ENCODE measurements at places on chromosomes 4 and X. TPM values are rescaled to one million over a fixed set of nuclear protein-coding genes. Genes with fewer than 3 reads are reported as not detected.

- DNase-seq = no peak
These were observed 125.3 kb downstream of the UBE2K start for GRCh38 chr4:39823191-39823590.

Gene IL1RAPL1
- 0.66 TPM for total RNA-seq

Gene THAP6
- total RNA-seq = 31.0 TPM

DNA sequence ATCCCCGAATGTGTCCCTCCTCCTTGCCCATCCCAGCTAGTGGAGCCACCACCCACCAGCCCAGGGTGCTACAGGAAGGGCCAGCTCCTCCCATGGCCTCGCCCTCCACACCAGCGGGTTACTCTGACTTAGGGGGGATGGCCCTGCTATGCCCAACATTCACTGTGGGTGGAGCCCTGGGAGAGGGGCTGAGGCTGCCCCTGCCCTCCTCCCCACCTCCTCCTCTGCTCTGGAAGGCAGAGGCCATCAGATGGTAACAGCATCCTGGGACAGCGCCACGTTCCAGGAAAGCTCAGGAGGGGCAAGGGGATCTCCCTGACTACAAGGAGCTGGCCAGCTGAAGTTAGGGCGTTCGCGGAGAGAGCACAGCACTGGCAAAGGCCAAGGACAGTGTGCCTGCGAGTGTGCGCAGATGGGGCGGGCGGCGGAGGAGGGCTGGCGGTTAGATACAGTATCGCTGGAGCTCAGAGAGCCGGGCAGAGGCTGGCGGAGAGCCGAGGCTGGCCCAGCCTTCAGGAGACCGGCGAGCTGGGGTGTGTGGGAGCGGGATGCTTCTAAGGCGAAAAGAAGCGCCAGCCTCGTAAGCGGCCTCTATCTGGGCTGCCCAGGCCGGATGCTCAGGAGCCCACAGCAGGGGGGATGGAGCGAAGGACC, 1.5 kb downstream of the JAKMIP1 start:
- peak; percentile 52 for DNase-seq

- no peak for DNase-seq
These were observed 1844.5 kb downstream of the PCDH7 start for GRCh38 chr4:32564626-32565025.

- DNase-seq = no peak
These were observed 102.5 kb downstream of the CPEB2 start for GRCh38 chr4:15104825-15105224.

Gene BMX
- not detected for total RNA-seq

DNA sequence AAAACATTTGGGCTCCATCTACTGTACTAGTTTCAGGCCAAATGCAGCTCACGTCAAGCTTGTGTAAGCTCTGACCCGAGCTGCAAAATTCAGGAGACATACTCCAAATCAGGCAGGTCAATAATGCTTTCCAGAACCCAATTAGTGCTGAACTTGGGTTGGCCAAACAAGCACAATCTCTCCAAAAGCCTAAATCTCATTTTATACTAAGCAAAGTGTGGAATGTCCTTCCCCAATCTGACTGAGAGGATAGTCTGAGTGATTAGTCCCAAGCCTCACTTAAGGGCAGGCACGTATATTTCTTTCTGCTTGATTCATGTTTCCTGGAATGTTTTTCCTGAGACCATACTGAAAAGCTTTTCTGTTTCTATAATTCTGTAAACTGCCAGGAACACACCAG, 79.9 kb downstream of the NKX6-1 start:
- no peak for DNase-seq

- DNase-seq = no peak
These were observed 132.0 kb downstream of the AFF2 start for GRCh38 chrX:148632444-148632843.

- no peak for DNase-seq
These were observed 512.5 kb upstream of the HTR2C start for GRCh38 chrX:114071412-114071811.

DNA sequence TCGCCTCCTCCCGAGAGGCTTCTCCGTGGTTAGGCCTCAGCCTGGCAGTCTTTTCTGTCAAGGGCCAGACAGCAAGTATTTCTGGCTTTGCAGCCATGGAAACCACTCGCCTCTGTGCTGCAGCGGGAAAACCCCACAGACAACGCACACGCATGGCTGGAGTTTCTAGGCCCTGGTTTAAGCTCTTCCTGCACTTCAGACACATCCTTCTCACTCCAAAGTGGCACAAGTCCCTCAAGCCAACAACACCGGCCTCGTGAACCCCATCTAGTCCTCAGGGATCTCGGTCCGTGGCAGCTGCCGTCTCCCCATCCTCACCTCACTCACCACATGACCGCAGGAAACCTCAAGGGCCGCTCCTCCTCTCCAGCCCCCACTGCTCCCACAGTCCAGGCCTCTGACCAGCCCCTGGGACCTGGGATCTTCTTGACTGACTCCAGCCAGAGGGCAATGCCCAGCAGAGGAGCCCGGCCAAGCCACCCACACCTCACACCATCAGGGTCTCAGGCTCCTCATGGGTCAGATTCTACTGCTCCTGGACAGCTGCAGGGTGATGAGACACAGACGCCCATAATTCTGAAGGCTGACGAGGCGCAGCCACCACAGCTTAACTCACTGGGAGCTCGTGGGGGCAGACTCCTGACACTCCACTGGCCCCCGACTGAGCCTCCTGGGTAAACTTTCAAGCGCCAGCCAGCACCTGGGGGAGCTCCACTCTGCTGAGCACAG, 21.7 kb downstream of the LETM1 start:
- DNase-seq = no peak

DNA sequence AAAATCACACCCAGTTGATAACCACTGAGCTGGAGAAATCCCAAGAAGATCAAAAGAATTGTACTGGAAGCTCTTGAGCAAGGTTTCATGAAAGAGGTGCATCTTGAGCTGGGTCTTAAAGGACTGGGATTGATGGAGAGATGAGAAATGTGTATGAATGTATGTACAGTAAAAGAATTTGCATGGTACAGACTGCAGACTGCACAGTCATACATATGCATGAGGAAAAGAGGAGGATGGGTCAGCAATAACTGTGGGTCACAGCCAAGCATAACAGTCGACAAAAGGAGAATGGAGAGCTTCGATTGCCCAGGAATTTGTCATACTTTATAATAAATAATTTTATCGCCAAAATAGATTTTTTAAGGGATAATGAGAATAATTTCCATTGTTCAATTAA, 4.8 kb upstream of the RELL1 start:
- DNase-seq = no peak

- DNase-seq = no peak
These were observed 30.4 kb upstream of the LAMP2 start for GRCh38 chrX:120499301-120500072.

Gene NSUN7
- 0.25 TPM for total RNA-seq

- DNase-seq = no peak
These were observed 390.5 kb upstream of the TECRL start for GRCh38 chr4:64799751-64800150.

DNA sequence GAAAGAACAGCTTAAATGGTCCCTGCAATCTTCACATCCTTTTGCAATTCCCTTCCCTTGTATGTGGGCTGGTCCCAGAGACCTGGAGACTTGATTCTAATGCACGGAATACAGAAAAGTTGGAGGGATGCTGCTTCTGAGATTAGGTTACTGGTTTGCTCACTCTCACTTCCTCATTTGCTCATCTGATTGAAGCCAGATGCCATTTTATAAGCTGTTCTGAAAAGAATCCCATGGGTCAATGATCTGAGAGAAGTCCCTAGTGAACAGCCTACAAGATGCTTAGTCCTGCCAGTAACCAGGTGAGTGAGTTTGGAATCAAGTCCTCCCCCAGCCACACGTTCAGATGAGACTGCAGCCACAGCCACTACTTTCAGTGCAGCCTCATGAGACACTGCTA, 35.9 kb downstream of the MAGEA1 start:
- no peak for DNase-seq

DNA sequence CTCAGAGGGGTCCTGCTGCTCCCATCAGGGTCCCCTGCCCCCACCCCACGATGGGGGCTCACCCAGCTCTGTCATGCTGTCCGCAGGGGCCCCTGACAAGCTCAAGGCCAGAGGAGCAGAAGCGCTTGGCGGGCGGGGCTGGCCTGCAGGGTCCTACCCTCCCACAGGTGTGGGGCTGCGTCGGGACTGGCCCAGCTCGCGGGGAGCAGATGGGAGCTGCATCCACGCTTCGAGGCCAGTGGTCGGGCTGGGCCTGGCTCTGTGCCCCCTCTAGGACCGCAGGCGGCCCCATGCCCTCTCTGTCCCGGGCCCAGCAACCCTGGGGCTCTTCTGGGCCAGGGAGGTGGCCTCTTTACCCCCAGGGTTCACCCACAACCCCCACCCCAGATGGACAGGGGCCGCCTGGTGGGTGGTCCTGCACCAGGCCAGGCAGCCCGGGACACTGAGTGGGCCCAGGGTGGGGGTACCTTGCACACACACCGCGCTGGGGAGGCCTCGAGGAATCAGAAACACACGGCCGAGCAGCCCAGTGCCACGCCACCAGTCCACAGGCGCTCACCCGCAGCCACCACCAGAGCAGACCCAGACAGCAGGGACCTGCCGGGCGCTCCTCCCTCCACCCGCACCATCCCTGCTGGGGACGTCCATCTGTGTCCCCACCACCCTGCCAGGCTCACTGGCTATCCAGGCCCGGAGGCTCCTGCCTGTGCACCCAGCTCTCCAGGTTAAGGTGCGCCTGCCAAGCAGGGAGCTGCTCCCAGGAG, 30.0 kb downstream of the TACC3 start:
- DNase-seq = no peak

- no peak for DNase-seq
These were observed 7.2 kb upstream of the DDX60L start for GRCh38 chr4:168487282-168488035.

GRCh38 chrX:77442728-77443127, 4.5 kb upstream of the FGF16 start:
- DNase-seq = no peak

DNA sequence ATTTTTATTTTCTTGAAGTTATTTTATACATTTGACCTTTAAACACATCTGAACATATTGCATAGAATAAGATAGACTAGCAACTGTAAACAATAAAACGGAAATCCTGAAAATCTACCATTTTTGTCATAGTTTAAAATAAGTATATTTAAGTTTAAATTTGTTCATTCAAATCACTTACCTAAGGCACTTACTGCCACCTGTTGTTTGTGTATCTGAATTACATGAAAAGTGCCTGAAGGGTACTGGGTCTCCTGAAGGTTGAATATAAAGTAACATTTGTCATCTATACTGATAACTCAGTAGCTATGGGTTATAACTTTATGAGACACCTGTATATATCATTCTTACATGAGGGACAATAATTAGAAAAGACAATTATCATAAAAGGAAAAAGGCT, 38.6 kb downstream of the TRPC5 start:
- no peak for DNase-seq

Gene TRIM75
- total RNA-seq = 0.29 TPM

Gene ZFP42
- 17.4 TPM for total RNA-seq

GRCh38 chr4:81214144-81214880, 710 bp downstream of the PRKG2 start:
- peak; percentile 51 for DNase-seq

GRCh38 chr4:168765726-168766125, 244.3 kb downstream of the CBR4 start:
- no peak for DNase-seq

Gene NPNT
- not detected for total RNA-seq

Gene AMER1
- total RNA-seq = 11.3 TPM

DNA sequence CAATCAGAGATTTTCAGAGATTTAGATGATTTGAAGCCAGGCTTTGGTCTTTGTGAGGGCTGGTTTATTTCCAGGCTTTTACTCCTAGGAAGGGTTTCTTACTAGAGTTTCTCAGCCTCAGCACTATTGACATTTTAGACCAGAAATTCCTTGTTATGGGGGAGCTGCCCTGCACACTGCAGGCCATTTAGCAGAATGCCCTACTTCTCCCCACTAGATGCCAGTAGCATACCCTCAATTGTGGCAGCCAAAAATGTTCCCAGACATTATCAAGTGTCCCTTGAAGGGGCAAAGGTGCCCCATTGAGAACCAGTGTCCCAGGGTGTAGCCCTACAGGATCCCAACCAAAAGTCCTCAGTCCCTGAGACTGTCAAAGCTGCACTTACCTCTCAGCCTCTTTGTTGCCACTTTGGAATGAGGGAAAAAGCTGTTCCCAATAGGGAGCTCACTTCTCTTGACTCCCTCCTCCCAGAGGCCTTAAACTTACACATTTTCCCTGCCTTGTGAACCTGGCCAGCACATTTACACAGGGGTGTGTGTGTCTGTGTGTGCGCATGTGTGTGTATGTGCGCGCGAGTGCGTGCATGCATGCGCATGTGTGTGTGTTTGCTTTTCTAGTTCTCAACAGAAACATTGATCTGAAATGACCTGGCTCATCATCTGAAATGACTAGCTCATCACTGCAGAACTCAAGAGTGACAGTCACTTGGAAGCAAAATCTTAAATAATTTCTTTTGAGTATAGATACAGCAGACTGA, 231.4 kb downstream of the QDPR start:
- DNase-seq = no peak

GRCh38 chr4:62271107-62271506, 1071.0 kb downstream of the ADGRL3 start:
- DNase-seq = no peak

GRCh38 chr4:53702334-53703266, 111.3 kb upstream of the LNX1 start:
- DNase-seq = peak; percentile 21

- no peak for DNase-seq
These were observed 102.8 kb upstream of the CLNK start for GRCh38 chr4:10787365-10787764.

DNA sequence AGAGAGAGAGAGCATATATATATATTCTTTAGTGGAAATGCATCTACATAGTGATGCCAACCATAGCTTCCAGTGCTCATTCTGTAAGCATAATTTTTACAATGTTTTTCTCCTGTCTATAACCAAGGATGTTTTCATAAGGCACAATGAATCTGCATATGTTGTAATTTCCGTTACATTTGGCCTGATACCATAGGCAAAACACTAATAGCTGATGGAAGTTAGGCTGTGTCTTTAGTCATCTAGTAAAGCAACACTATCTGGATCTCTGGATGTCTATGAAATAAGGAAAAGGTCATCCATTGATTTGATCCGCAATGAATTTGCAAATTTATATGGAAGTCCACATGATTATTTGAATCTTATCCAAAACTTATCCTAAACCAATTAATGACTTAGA, 8.1 kb downstream of the PCDH7 start:
- DNase-seq = no peak

Gene UGT2B17
- total RNA-seq = not detected

DNA sequence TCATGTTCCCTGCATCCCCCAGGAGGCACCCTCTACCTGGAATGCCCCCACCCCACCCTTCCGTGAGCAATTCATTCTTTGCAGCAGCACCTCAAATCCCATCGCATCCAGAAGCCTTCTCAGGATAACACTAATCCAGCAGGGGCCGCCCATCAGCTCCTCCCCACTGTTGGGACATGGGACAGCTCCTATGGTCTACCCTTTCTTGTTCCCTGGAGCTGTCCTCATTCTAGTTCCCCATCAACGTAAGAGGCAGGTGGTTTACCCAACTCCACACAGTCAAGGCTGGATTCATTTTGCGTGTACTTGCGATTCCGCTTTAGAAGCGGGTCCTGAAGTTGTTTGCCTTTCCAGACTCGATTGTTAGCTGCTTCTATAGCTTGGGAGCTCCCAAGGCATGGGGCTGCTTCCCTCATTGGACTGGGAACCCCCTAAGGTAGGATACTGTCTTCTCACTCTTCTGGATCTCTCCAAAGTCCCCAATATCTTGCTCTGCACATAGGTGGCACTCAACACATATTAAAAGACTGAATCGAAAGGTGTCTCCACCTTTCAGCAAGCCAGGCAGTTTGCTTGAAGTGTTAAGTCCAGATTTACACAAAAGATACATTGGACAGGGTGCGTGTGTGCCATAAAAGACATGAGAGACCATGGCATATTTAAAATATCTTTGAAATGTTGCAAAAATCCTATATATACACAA, 942 bp upstream of the APLN start:
- DNase-seq = no peak

Gene SYTL5
- not detected for total RNA-seq
